NCI-H1048 (cell line): ENCODE measurements at places on chromosomes 5 and 9.
A peak's percentile ranks its signal among the peaks of the same experiment; 100 is the strongest.

DNA sequence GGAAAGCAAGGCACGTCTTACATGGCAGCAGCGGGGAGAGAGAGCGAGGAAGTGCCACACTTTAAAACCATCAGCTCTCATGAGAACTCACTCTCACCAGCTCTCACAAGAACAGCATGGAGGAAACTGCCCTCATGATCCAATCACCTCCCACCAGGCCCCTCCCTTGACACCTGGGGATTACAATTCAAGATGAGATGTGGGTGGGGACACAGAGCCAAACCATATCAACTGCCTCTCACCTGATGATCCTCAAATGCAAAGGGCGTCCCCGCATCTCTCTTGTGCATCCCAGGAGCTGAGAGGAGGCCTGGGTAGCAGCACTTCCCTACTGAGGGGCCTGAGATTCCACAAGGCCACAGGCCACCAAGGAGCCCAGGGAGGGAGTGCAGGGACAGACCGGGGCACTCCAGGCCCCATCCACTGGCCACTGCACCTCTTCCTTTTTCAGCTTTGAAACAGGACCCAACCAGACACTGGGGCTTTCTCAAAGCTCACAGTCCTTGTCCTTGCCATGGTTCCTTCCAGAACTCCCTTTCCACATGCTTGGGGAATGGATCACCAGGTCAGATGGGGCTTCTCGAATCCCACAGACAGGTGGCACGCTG, 54.5 kb upstream of the IL17B start:
- DNase-seq: no peak

- no peak for DNase-seq
These were observed 1.3 kb downstream of the ANXA1 start for GRCh38 chr9:73152953-73153352.

DNA sequence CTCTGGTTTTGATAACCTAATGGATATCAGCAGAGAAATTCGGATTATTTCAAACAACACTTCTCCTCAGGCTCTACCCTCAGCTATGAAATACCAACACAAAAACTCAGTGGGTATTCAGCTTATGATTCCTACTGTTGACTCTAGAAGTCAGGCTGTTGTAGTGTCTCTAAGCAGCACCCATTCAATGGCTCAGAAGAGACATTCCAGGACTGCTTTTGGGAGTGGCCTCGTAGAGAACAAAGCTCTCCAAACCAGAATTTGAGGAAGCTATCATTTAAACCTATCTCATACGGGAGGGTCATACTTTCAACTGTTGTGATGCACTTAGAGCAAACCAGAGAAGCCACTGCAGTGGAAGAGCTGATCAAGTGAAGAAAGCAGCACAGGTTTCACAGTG, 34.1 kb downstream of the ETF1 start:
- no peak for DNase-seq

DNA sequence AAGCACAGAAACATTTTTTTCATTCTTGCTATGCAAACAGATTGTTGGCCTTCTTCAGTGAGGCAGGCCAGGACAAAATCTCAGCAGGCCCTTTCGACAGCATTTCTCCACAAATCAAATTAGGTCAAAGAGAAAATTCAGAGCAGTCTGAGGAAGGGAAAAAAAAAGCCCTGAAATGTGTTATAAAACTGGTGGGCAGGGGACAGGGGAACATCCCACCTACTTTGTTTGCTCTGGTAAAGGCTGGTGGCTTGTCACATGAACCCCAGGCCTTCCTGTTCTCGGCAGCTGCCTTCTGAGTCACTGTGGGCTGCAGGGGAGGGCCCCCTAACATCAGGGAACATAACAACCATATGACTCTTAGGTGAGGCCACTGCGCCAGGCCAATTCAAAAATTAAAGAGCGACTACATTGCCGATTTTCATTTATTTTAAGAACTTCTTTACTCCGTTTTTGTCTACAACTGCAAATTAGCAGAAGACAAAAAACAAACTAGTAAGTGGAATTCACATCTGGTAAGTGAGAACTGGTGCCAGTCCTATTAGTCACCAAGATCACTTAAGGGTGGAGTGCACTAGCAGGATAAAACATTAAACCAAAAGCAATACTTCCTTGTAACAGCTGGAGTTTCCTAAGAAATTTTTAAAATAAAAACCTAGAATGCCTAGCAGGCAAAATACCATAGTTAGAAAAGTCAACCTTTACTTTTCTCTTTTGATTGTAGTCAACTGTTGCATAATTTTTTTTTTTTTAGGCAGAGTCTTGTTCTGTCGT, 46.2 kb upstream of the DENND4C start:
- no peak for DNase-seq

GRCh38 chr5:84436866-84437265, 52.2 kb upstream of the EDIL3 start:
- no peak for DNase-seq

- DNase-seq: no peak
These were observed 2.9 kb upstream of the ISCA1 start for GRCh38 chr9:86285261-86285660.

GRCh38 chr5:134437847-134438581, 26.3 kb upstream of the CDKN2AIPNL start:
- DNase-seq: no peak

- DNase-seq: no peak
These were observed 26.2 kb upstream of the TCF7 start for GRCh38 chr5:134088291-134088690.

DNA sequence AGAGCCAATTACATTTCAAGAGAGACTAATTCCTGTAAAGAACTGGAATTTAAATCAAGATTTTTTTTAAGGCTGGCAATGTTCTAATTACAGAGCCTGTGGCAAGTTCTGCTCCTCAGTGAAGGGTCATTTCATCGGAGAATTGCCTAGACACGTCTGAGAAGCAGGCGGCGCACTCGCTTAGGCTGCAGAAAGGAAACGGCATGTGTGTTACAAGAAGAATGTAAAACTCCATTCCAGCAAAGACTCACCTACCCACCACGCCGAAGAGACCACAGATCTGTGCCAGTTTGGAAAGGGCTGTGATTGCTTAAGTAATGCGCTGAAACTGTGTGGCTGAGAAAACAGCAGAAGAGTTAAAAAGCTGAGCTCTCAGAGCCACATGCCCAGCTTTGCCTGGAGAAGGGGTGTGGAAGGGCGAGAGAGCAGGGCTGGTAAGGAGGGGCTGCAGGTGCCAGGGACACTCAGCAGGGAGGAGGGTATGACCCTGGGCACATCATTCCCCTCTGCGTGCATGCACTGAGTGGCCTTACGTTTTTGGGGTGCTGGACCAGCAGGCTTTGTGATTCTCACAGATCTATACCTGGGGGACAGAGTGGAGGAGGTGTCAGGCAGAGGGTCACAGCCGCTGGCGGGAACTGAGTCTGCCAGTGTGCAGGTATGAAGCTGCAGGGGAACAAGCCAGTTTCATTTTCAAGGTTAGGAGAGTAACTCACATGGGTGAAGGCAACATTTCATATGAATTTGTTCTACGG, 17.8 kb upstream of the SLC25A51 start:
- no peak for DNase-seq

DNA sequence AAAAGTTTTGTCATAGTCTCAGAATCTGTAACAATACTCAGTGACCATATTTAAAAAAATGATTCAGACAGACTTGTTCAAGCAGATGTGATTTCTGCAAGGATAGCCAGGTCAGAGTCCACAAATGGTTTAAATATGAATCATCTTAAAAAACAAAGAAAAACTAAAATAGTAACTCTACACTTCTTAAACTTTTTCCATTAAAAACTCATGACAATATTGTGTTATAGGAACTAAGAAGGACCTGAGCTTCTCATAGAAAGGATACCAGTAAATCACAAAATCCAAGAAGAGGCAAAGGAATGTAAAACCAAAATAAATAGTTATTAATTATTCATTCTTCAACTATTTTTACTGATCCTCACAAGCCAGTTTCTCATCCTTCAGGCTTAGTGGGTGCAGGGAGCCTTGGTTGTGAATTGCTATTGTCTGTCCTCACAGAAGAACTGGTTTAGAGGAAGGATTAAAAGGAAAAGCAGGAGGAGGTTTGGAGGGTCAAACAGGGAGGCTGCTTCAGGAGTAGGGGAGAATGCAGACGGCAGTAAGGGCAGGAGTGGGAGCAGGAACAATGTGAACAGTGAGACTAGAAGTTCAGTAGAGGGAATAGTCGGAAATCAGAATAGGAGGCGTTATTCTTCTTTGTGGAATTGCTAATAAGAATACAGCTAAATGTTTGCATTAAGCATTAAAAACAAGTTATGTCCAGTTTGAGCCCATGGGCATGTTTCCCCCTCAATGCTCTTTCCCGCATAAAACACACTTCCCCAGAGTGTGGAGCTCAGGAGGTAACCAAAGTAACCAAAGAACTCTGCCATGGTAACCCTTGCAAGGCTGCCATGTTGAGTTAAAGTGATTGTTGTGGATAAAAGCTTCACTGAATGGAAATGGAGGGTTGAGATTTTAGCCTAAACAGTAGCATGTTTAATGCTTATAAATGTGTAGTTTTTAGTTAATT, 110.7 kb downstream of the CCDC192 start:
- DNase-seq: no peak

DNA sequence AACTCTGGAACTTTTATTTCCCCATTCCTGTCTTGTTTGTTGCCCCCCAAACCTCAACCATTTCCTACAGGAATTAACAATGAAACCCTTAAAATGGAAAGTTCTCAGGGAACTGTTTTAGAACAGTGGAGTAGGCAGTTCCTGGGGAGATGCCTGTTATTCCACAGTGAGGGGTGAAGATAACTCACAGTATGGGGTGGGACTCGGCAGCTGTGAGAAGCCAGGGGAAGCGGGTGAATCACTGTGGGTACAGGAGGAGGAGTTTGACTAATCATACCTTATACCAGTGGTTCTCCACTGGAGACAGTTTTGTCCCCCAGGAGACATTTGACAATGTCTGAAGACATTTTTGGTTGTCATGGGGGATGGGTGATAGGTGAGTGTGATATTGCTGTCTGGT, 36.9 kb upstream of the GLRA1 start:
- no peak for DNase-seq

- peak; percentile 62 for DNase-seq
These were observed 25.7 kb downstream of the UTP15 start for GRCh38 chr5:73591102-73591695.

DNA sequence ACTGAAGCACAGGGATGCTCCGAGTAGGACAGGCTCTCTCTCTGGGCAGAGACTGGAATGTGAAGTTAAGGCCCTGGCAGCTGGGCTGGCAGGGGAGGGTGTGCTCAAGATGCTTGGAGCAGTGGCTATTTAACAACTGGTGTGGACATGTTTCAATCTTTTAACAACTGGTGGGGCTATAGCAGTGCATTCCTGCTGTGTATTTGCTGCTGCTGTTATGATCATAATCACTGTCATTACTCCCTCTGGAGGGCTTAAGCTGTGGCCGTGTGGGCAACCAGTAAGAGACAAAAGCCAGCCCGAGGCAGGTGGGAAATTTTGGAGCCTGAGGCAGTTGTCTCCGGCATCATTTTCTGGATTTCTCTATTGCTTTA, 33.3 kb upstream of the PTGS1 start:
- DNase-seq: no peak

DNA sequence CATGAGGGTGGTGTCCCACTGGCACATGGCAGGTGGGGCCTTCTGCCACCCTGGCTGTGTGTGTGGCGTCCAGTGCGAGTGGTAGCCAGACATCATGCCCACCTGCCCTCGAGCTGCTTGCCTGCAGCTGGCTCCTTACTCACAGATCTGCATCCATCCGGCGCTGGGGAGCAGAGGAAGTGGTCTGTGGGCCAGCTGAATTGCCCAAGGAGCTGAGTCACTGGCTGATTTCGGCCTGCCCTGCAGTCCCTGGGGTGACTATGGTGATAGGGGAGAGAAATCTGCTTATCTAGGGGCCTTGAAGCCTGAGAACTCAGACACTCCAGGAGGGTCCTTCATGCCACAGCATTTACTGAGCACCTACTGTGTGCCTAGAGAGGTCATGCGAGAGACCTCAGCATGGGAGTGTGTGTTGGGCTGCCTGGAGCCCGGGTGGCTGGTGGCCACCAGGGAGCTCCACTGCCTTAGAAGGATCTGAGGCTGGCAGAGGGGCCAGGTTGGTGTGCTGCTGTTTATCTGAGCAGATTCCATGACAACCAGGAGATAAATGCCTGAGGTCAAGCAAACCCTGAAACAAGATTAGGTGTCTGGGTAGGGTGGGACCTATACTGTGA, 57.1 kb downstream of the SLC22A5 start:
- no peak for DNase-seq

GRCh38 chr5:133818031-133818431, 150.4 kb downstream of the C5orf15 start:
- no peak for DNase-seq

DNA sequence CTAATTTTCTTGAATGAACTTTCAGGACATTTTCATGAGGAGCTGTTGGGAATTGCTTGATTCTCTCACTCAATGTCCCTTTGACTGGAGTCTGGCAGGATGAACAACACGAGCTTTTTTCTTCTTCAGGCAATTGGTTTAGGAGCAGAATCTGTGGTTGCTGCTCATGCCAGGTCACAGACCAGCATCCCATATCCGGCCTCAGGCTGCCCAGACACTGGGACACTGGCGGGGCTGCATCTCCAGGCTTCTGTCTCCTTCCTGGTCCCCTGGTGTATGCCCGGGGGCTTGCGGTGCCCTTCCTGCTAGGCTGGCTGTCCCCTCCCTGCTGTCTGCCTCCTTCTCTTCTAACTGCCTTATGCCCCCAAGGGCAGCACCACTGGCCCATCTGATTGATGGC, 311.5 kb upstream of the DAP start:
- no peak for DNase-seq

- no peak for DNase-seq
These were observed 265.1 kb upstream of the MAP3K1 start for GRCh38 chr5:56550227-56550626.

GRCh38 chr5:102554082-102554481, 55.3 kb upstream of the SLCO6A1 start:
- no peak for DNase-seq

- DNase-seq: no peak
These were observed 5.5 kb upstream of the CEP120 start for GRCh38 chr5:123428521-123429220.

GRCh38 chr9:108677776-108678175, 178.0 kb downstream of the ACTL7B start:
- no peak for DNase-seq

DNA sequence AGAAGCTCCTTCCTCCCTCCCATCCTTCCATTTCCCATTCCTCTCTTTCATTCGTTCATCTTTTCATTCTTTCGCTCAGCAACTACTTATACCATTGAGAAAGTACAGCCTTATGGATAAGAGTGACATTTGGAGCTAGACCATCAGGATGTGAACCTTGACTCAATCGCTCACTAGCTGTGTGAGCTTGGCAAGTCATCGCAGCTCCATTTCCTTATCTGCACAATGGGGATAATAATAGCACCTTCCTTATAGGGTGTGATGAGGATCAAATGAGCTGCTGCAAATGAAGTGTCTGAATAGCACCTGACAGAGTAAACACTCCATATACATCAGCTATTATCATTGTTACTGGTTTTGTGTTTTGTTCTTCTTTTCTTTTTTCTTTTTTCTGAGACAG, 28.1 kb upstream of the SYNPO start:
- no peak for DNase-seq

DNA sequence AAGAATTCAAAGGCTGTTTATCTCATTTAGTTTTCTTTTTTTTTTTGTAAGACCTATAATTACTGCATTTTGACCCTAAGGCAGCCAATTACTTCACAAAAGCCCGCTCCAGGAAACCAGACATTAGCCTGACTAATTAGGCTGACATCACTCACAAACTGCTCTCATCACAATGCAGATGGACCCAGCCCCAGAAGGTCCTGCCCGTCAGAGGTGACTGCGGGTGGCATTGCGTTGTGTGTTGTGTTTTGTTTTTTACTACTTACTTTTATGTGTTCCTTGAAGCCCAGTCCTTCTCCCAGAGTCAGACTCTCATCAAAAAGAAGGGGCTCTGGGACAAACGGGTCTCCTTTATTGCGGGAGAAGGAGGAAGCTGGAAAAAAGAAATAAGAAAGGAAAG, 172.2 kb downstream of the HSD17B3 start:
- no peak for DNase-seq
